Stimulated activated CD8-positive, alpha-beta memory T cell treated with anti-CD3 and anti-CD28 coated beads, Interleukin-15, amount 100 ng/mL, for 4 hours (primary cell): ENCODE measurements at places on chromosomes 4 and X.

- DNase-seq = peak; percentile 47
Observed at GRCh38 chrX:10098270-10098713, 58.5 kb upstream of the CLCN4 start.

- DNase-seq = no peak
Observed at GRCh38 chr4:77599378-77599777, 6.2 kb upstream of the CXCL13 start.

DNA sequence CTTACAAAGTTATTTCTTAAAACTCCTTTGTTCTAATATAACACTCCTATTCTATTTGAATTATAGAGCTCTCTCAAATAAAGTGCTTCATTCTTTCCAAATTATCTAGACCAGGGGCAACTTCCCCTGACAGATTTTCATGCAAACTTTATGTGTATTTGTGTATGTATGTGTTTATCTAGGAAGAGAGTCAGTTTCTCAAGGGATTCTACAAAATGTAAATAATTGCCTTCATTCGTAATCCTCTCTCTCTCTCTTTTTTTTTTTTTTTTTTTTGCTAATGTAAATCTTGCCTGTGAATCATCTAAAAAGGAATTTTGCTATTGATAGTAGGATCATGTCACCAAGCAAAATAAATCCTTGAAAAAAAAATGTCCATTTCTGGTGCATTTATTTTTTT, 38.9 kb upstream of the RBPJ start:
- no peak for DNase-seq

DNA sequence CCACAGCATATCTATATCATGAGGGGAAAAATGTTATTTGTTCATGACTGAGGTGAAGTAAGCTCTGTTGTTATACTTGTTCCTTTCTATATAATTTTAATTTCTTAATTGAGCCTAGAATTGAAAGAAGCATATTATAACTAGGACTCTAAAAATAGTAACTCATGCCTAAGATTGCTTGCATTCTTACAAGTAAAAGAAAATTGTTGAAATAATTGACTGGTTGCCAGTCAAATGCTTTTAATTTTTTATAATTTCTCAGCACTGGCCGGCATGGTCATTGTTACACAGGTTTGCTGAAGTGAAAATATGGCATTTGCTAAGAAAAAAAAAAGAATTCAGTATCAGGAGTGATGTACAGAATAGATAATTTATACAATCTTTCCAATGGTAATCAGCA, 104.8 kb downstream of the GASK1B start:
- no peak for DNase-seq

- DNase-seq = no peak
Observed at GRCh38 chrX:23811108-23811651, 28.2 kb downstream of the SAT1 start.

DNA sequence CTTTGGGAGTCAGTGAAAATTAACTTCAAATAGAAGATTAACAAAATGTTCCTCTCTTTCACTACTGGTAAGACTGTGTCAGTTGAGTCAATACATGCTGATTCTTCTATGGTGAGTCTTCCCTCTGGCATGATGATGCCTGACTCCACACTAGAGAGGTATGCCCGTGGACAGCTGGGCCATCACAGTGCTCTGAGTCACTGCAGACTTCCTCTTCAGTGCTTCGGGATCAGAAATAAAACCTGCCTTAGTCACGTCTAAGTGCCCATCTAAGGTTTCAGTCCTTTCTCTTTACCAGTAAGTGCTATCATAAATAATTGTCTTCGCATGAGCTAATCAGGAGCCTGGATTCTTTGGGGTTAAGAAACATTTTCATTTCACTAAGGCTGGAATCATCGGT, 1.6 kb upstream of the ASB5 start:
- no peak for DNase-seq

- no peak for DNase-seq
Observed at GRCh38 chr4:53026233-53026632, 164.1 kb downstream of the RASL11B start.

GRCh38 chrX:11591723-11592346, 73.9 kb downstream of the ARHGAP6 start:
- DNase-seq = no peak

DNA sequence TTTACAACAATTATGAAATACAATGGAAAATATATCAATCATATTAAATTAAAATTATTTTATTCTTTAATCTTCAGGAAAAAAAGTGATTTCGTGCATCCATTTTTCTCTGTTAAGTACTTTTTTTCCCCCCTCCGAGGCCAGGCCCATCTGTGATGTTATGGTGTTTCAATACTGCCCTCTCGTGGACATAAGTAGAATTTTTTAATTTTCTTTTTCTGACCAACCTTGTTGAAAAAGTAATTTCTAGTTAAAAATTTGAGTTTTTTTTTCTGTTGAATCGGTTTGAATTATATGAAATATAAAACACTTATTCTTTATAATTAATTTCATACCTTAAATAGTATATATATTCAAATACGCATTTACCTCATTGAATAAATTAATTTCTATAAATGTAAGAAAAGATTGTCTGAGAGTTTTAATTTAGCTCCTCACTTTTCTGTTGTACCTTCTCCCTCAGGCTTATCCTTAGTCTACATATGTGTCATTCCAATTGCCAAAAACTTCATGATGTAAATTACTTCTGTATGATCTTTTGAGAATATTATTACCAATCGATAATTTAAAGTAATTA, 175.8 kb upstream of the TECRL start:
- DNase-seq = no peak

DNA sequence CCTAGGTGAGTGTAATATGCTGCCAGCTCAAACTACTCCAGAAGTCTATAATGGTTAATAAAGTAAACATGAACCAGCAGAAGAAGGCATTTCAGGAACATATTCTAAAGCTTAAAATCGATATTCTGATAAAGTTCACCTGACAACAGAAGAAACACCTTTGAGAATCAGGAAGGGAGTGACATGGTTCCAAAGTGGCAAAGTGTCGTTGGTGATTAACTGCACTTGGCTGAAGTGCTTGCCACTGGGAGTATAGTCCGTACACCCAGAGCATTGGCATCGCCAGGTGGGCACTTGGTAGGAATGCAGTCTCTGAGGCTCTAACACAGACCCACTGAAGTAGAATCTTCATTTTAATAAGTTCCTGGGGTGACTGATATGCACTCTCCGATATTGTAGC, 76.0 kb upstream of the H2AZ1 start:
- no peak for DNase-seq

- DNase-seq = no peak
Observed at GRCh38 chrX:136754651-136755050, 26.1 kb downstream of the ARHGEF6 start.

DNA sequence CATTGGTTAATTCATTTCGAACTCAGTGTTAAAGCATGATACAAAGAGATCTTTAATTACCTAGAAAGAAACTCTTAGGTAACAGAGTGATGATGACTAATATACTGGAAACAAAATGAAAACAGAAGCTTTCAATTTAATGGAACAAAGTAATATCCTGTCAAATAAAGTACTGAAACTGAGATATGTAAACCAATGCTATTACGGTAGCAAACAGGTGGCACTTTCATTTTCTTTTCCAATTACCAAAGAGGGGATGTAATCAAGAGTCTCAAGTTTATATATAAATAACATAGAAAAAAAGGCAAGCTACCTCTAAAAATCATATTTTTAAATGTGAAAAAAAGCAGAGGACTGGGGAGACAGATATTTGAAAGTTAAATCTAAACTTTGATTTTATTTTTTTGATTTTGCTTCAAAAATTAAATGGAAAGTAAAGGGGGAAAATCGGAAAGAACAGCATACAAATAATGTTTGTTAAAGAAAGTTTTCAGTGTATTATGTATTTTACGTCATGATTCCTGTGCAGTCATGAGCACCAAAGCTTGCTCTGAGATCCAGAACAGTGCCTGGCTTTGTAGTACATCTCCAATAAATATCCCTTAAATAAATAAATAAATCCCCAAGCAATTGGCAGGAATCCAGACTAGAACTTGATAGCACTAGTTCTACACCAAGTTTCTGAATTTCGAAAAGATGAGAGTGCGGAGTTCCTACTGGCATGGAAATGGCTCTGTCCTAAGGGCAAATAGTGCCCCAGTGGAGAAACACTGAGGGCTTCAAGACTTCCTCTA, 25.0 kb upstream of the RAPGEF2 start:
- no peak for DNase-seq

- no peak for DNase-seq
Observed at GRCh38 chrX:119423631-119424030, 24.5 kb downstream of the SLC25A43 start.

DNA sequence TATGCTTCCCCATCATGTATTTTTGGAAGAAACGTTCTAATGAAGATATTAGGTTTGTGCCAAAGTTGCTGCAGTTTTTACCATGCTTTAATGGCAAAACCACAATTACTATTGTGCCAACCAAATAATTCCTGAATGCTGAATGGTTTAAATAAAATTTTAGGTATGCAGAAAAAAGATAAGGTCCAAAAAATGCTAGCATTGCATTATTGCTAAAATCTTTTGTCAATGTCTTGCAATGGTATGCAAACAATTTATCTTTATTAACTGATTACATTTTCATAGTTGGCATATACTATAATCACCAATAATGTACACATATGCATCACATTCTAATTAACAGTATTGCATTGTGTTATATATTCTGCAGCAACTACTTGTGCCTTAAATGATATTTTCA, 1657.4 kb upstream of the IGFBP7 start:
- DNase-seq = no peak

DNA sequence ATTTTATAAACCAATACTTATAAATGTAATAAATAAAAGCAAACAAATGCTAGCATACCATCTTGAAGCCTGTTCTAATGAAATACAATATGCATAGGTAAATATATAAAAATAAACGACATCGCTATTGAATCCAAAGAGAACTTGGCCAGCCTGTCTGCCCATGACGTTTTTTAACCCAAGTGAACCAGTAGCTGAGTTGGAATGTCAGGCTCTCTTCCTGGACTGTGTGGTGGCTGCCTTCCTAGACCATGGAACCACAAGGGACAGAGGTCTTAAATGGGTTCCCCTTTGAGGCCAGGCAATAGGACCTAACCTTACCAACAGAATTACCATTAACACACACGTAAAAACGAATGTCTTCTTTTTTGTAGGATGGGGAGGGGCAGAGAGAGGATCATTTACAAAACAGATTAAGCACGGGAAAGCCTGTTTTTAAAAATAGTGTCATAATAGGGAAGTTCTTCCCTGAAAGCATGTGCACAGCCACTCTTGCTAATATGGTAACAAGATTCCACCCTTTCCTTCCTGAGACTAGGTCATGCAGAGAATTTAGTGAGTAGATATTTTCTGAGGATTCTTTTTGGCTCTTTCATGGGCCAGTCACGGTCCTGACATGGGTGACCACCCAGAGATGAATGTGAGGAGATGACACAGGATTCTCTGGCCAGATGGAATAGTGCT, 69.4 kb upstream of the ACSL1 start:
- no peak for DNase-seq

GRCh38 chr4:145772347-145772746, 92.4 kb downstream of the C4orf51 start:
- DNase-seq = no peak

GRCh38 chr4:153223427-153223801, 19.2 kb downstream of the TRIM2 start:
- DNase-seq = no peak
